ENCODE measurements at places on chromosomes 4 and X. TPM values are rescaled to one million over a fixed set of nuclear protein-coding genes. Genes with fewer than 3 reads are reported as not detected.

- no peak for DNase-seq
These were observed 297.3 kb downstream of the GUCY2F start for GRCh38 chrX:109184506-109185139.

GBA3 gene
- not detected for total RNA-seq

DNA sequence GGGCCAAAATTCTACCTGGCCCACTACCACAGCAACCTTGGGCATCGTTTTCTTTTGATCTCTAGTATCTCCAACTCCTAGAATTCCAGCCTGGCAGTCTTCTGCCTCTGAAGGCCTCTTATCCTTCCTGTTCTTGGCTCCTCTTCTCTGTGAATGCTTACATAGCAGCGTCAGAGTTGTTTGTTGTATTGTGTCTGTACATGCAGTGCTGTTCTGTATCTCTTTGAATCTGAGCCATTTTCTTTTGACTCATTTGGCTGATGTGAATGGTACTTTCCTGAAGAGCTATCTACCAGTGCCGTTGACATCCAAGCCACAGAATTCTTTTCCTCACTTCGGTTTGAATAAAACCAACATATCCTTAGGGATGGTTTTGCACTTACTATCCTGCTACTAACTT lies 79.2 kb downstream of the TMEM164 start:
- no peak for DNase-seq

DNA sequence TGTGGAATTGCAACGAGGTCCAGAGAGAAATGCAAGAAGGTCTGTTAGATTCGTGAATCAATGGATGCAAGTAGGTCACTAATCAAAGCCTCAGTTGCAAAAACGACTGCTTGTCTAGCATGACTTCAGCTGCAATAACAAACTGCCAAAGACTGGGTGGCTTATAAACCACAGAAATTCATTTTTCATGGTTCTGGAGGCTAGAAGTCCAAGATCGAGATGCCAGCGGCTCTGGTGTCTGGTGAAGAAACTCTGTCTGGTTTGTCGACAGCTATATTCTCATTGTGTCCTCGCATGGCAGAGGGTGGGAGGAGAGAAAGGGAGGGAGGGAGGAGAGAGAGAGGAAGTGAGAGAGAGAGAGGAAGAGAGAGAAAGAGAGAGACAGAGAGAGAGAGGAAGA lies 114.7 kb downstream of the MXRA5 start:
- no peak for DNase-seq

- no peak for DNase-seq
These were observed 135.4 kb upstream of the OTUD4 start for GRCh38 chr4:145315811-145316225.

- DNase-seq, result no peak
These were observed 19.8 kb upstream of the PPARGC1A start for GRCh38 chr4:23909671-23910070.

GRCh38 chr4:16391196-16391595 lies 164.9 kb upstream of the TAPT1 start:
- no peak for DNase-seq

DNA sequence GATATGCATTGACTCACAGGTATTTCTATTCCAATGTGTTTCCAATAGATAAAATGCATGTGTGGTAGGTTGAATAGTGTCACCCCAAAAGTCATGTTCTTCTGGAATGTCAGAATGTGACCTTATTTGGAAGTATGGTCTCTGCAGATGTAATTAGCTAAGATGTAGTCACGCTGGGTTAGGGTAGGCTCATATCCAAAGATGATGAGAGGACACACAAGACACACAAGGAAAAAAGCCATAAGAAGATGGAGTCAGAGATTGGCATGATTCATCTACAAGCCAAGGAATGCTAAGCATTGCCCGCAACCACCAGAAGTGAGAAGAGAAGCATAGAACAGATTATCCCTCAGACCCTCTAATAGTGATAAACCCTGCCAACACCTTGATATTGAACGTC lies 17.5 kb downstream of the ZNF330 start:
- no peak for DNase-seq

- DNase-seq, result no peak
These were observed 7.2 kb downstream of the ABCD1 start for GRCh38 chrX:153731845-153732215.

Measured in A172 (cell line).